ENCODE measurements at places on chromosomes 3 and 15. TPM values are rescaled to one million over a fixed set of nuclear protein-coding genes. Genes with fewer than 3 reads are reported as not detected.

DNA sequence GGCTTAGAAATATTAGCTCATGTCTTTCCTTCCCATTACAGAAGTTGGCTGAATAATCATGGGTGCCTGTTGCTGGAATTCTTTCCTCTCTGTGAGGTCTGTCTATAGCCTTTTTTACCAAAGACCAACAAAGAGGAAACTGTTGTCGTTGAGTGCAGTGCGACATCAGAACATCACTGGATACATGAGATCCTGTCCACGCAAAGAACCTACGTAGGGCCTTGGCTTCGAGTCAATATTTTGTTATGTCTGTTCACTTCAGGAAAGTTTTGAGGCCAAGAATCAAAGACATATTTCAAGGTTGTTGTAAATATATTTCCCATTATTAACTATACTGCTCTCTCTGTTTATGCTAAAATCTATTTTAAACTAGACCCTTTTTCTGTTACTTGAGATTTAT lies 101.5 kb upstream of the IL12A start:
- no peaks in the 10 kb centered on the region for H3K27me3 ChIP-seq
- H3K4me3 ChIP-seq: no peak overlapping the region
- H3K27ac ChIP-seq: no peak overlapping the region

MESP2 gene
- not detected for total RNA-seq

OR5K2 gene
- total RNA-seq: not detected

NAALADL2 gene
- total RNA-seq: 20.2 TPM

PCOLCE2 gene
- total RNA-seq: 11.0 TPM

Measured in prostate gland (tissue), 2 donors.